ENCODE measurements at places on chromosomes 3 and 15.

DNA sequence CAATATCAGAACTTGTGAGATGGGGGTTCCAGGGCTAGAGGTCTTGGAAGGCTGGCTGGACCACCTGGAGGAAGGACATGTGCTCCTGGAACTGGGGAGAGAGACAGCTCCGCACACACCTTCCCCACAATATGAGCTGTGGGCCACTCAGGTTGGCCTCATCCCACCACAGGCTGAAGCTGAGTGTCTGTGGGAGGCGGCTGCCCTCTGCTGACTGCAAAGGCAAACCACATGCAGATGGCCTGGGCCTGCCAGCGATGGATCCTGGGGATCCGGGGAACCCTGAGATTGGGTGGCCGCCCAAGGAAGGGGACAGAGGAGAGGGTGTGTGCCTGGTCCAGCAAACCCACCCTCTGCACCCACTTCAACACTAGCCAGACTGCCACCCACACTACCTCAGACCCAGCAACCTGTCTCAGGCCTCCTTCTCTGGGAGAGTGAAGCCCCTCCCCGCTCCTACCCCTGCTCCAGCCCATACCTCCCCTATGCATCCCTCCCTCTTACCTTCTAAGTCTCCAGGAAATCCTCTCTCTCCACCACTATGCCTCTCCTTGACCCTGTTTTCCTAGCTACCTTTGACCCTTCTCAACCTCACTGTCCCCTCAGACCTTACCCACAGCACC, 44.8 kb downstream of the CYP11A1 start:
- peak; percentile 46 for DNase-seq

GRCh38 chr3:36740787-36741186, 23.6 kb downstream of the DCLK3 start:
- no peak for DNase-seq

DNA sequence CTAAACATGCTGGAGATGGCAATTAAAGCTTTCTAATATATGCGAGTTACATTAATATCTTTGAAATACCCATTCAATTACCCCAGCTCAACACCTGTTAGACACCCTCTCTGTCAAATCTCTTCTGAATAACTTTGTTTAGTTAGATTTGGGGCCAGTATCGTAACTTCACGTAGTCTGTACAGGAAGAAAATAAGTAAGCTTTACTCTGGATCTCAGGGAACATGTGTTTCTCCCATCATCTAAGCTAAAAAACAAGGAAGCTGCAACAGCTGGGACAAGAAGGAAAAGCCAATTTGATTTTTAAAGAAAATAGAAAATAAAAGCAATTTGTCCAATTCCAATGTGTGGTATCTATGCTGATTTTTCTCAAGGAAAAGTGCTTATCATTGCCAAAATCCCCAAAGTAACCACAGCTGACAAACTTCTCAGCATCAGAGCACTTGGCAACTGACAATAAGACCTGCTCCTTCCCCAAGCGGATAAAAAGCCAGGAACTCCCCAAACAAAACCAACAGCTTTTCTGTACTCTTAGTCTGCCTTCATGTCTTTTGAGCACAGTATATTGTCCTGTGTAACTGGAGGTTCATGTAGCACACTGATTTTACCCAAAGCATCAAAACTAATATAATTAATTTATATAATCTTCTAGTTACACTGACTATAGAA, 279.1 kb downstream of the ZBTB20 start:
- no peak for DNase-seq

- DNase-seq, result no peak
These were observed 11.2 kb upstream of the MTMR14 start for GRCh38 chr3:9638155-9638554.

All from NCI-H1092 treated with DMSO at 0.1 percent for 48 hours (cell line).